Left renal pelvis (tissue), 4 donors: ENCODE measurements at places on chromosomes 6 and 20. TPM values are rescaled to one million over a fixed set of nuclear protein-coding genes. Genes with fewer than 3 reads are reported as not detected.

SH3BGRL2 gene
- 35.0 TPM for polyA plus RNA-seq

DNA sequence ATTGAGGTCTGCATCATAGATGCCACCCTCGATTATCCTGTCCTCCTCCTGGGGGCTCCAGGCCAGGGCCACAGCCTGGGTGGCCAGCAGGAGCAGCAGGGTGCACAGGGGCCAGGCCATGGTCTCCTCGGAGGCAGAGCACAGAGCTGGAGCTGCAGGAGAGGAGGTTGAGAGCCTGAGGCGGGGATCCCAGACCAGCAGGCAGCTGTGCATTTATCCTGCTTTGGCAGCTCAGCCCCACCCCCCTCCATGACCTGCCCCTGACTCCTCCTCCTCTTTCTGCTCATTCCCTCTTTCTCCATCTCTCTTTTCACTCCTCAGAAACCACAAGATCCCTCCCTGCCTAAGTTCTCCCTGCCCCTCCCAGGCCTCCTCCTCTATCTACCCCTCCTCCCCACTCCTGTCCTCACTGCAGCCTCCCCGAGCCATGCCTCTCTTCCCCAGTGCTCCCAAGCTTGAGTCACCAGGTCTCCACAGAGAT is at the start of gene CST2:
TSS of gene CST2 (minus strand) at position 189 of the 481 bp plus-strand sequence. CDS start at position 120, 69 bp downstream.
- DNase-seq, result no peak

- DNase-seq, result peak; percentile 48
Measured at GRCh38 chr6:29552512-29553051, 7.0 kb downstream of the UBD start.

DNA sequence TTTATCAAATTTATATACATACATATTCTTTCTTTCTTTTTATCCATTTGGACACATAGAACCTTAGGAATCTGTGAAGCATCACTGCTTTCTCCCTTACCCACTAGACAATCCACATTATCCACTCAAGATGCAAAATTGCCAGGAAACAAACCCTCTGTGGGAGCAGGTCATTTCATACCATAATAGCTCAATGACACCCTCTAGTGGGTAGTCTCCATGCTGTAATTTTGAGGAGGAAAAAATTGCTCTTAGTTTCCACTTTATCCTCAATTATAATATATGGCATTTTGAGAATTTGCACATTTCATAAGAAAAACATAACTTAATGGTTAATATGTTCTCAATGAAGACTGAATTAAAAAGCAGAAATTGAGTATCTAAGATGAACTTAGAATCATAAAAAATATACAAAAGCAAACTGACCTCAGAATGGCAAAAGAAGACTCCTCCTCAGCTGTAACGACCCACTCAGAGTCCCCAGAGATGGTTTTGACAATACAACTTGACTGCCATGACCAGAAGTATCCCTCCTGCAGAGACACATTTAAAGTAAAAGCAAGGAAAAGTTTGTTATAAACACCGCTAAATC is 164.1 kb downstream of the FRK start:
- no peak for DNase-seq

DNA sequence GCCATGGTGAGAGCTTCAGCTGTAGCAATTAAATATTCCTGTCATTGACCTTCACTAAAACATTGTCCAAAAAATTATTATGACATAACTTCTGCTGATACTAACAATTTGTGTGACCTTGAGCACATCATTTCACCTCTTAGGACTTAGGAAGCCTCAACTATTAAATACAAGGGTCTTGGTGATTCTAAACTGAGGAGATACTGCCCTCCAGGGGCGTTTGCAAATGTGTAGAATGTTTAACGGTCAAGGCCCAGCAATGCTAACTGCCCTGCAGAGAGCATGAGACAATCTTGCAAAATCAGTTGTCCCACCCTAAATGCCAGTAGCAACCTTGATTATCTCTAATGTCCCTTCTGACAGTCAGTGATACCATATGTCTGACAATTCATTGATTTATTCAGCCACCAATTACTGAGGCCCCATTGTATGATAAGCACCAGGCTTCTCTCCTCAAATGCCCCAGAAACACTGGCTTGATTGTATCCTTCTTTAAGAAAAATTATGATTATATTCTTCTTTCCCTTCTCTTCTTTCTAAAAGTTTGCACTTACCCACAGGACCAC is 284.1 kb upstream of the PLN start:
- DNase-seq, result no peak

GRCh38 chr6:146901940-146902816 is 302.0 kb upstream of the STXBP5 start:
- DNase-seq, result no peak

- no peak for DNase-seq
Measured at GRCh38 chr6:129717277-129717676, 7.3 kb upstream of the ARHGAP18 start.
